GM19239 (cell line): ENCODE measurements at places on chromosomes 11 and 22.

- DNase-seq = peak; percentile 44
These were observed 13.3 kb upstream of the CYP2R1 start for GRCh38 chr11:14905104-14906033.

- no peak for DNase-seq
These were observed 53.0 kb downstream of the LHFPL7 start for GRCh38 chr22:24893341-24894070.

DNA sequence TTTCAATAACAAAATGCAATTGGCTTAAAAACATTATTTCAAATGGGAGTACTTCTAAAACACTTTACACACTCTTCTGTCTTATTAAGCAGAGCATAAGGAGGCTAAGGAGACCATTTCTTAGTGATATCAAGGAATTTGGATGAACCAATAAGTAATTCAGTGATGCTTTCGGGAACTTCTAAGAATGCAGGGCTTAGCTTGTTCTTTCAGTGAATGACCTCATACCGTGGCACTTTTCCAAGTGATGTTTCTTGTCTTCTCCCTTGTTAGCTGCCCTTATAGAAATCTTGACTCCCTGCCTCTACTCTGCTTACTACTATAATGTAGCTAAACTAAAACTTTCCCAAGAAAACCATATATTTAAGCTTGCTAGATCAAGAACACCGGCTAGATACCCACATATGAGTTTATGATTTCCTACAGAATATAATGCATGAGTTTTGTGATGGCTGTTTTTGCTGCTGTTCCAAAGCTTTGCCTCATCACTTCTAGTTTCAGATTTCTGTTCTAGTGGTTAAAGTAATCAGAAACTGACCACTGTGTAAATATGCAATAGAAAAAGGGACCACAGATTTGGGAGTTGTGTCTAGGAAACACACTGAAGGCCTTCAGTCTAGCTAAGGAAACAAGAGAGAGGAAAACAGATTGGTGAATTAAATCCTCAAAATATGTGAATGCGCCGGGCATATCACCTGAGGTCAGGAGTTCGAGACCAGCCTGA, 37.5 kb upstream of the STK33 start:
- DNase-seq = no peak

DNA sequence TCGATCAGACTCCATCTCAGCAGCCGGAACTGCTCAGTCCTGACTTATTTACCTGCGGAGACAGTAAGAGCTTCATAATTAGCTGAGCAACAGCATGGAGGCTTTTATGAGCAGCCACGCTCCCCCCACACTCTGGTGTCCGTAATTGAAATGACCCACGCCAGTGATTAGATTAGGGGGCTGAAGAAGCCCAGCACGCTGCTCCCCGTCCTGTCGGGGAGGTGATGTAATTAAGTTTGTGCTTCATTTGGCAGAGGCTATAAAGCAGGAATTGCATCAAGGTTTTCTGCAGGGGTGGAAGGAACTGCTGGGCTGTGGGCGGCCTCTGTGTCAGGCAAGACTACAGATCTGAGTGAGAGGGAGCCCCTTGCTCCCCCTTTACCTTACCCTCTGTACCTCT, 22.8 kb upstream of the HTR3A start:
- DNase-seq = no peak

GRCh38 chr22:40631925-40632324, 4.6 kb downstream of the MRTFA start:
- no peak for DNase-seq

DNA sequence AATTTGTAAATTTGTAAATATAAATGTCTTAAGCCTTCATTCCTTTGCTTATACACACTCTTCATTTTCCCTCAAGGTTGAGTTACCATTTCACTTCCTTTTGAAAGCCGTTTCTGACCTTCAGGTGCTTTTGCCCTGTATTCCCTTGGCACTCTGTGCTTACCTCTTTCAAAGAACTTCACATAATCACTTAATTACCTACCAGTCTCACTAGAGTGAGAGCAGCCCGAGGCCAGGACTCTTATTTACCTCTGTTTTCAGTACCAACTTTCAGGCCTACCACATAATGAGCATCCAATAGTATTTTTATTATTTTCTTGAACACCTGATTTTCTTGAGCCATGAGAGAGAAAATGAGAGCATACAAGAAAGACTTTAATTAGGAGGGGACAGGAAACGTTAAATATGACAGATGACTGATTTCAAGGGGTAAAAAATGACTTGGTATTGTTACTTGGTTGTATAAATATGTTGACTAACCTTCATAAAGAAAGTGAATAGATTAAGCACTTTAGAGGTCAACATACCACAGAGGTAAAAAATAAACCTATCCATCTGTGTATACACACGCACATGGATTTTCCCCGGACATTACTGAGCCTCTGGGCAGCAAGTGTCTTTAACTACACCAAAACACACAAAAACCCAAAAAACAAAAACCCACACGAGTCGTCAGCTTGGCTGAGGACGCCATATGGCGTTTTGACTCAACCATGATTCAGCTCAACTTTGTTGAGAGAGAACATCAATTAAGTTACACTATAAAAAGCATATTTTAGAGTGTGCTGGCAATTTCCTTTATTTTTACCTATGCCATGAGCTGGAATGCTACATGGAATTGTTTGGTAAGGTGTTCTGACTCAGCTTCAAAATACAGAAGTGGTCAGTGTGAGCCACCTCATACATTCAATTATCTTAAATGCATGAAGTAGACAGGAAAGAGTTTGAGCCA, 7.6 kb downstream of the ATXN10 start:
- no peak for DNase-seq

GRCh38 chr11:116200564-116200963, 572.2 kb downstream of the BUD13 start:
- DNase-seq = no peak
